GM03348 (cell line): ENCODE measurements at places on chromosomes 6 and 20.

GRCh38 chr20:2703716-2704475 is 11.3 kb downstream of the EBF4 start:
- no peak for DNase-seq

GRCh38 chr6:108914235-108915022 is 66.2 kb downstream of the ARMC2 start:
- DNase-seq = no peak

DNA sequence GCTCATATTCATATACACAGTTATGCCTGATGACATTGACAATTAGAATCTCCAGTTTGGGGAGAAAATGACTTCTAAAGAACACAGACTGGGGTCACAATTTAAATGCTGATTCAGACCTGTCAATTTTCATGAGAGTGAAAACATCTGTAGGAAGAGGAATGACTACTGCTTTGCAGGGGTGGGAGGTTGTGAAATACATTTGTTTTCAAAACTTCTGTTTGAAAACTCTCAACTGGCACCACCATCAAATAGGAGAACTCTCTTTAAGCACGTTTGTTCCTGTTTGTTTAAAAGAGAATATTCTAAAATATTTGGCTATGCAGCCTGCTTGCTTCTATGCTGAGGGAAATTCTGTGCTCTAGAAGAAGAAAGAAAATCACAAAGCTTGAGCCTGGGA is 50.8 kb upstream of the ADGRF5 start:
- no peak for DNase-seq

DNA sequence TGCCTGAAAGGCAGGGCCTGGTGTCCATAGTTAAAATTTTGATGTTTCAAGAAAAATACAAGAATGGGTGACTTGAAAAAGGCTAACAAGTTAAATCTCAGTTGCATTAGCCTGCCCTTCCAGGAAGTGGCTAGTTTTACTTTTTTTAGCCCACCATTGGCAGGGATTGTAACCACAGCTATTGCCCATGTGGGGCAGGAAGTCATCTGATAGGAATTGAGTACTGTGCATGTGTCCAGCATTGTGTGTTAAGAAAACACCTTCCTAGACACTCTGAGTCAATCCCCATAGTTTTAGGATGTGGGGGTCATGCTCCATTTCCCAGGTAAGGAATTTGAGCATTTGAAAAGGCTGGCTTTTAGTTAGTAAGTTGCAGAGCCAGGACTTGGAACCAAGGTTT is 26.9 kb downstream of the LYRM2 start:
- DNase-seq = peak; percentile 36

GRCh38 chr6:129621252-129621651 is 88.7 kb downstream of the ARHGAP18 start:
- DNase-seq = no peak

GRCh38 chr6:68343901-68344300 is 291.2 kb upstream of the ADGRB3 start:
- DNase-seq = no peak

DNA sequence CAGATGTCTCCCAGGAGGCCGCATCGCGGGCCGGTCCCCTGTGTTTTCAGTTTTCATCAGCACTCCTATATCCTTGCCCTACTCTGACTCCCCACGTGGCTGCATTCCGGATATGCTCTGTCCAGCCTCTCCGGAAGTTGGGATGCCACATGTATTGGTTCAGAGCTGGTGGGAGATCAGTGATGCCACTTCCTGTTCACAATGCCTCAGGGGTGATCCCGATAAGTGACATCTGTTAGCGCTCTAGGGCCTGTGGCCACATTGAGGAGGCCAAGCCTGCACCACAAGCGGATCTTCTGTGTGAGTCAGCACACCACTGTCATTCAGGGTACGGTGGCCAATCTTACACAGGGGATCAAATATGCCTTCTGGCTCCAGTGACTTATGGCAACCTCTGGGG is 57.8 kb downstream of the PPP1R3G start:
- no peak for DNase-seq

- no peak for DNase-seq
These were observed 72.6 kb downstream of the HIVEP2 start for GRCh38 chr6:142872376-142872775.

- no peak for DNase-seq
These were observed 23.6 kb downstream of the IL17A start for GRCh38 chr6:52209770-52210169.

- peak; percentile 82 for DNase-seq
These were observed 67.9 kb downstream of the NCOA7 start for GRCh38 chr6:125858427-125859320.

DNA sequence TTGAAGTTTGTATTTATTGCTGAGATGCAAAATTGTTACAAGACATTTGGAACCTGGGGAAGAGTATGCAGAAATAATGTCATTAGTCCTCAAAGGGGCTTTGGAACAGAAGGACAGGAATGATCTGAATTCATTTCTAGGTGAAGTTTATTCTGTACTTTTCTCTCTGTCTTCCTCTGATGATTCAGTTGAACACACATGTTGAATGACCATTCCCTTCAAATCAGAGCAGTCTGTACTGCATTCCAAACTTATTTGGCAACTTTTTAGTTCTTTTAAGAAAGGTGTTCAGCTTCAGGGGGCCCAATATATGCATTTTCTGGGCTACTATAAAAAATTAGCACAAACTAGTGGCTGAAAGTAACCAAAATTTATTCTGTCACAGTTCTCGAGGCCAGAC is 213.9 kb upstream of the LAMP5 start:
- no peak for DNase-seq

- peak; percentile 5 for DNase-seq
These were observed 374.1 kb upstream of the MANEA start for GRCh38 chr6:95203153-95203754.

DNA sequence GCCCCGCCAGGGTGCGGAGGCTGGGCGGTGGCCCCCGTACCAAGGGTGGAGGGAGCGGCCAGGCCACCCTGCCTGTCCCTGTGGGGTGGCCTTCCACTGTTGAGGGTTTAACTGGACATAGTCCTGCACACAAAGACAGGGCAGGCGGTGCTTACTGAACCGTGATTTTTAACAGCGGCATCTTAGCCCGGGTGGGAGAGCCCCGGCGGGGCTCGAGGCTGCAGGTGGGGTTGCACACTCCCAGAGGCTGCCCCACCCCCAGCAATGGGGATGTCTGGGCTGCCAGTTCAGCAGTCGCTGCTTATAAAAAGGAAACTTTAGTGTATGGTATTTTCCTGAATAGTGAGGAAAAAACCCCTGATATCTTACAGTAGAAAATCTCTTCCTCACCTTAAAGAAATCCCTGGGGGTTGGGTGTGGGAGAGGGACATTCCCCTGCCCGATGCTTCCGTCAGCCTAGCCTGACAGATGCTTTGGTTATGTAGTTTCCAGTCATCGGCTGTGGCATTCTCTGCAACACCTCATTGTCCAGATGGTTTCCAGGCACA is 79.4 kb downstream of the IRF4 start:
- DNase-seq = no peak

GRCh38 chr6:151088599-151088935 is 151.2 kb upstream of the AKAP12 start:
- no peak for DNase-seq

- no peak for DNase-seq
These were observed 6.2 kb downstream of the RALGAPA2 start for GRCh38 chr20:20706285-20706684.

DNA sequence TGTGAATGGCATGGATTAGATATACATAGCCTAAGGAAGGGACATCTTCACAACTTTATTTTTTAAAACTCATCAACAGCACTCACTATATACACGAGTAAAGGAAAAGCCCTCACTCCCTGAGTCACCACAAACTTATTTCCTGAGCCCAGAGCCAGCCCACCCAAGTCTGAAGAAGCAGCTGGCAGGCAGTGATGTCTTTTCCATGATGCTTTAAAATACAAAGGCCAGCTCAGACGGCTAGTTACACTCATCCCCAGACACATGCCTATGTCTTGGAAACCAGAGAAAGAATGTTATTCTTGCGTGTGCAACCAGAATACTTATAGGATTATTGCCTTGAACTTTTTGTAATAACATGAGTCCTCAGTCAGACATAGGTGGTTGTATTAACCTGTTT is 114.4 kb downstream of the ADGRG6 start:
- DNase-seq = peak; percentile 74

- no peak for DNase-seq
These were observed 19.7 kb upstream of the SCRT2 start for GRCh38 chr20:695165-695866.

- no peak for DNase-seq
These were observed 730.4 kb downstream of the KIF16B start for GRCh38 chr20:15842872-15843271.

DNA sequence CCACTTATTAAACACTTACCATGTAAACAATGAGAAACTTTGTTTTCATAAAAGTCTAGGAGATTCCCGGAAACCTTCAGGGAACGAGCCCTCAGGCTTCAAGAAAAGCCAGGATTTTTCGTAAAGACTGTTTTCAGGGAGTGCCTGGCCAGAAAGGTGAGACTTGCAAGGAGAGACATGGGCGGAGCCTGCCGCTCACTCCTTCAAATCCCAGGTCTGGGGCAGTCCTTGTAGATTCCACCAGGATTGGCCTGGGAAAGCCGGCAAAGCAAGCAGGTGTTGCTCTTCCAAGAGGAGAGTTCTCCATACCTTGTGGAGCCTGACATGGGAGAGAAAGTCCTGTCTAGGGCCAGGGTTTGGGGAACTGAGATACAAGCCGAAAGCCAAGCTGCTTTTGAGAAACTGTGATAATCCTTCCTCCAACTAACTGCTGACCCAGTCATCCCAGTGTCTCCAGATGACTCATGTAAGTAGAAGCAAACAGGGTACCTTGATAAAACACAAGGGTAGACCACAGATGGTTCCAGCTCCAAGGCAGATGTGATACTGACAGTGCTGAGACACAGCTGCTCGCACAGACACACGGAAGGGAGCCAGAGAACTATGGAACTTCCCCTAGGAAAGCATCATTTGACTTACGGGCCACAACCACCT is 69.4 kb upstream of the NAA20 start:
- no peak for DNase-seq

DNA sequence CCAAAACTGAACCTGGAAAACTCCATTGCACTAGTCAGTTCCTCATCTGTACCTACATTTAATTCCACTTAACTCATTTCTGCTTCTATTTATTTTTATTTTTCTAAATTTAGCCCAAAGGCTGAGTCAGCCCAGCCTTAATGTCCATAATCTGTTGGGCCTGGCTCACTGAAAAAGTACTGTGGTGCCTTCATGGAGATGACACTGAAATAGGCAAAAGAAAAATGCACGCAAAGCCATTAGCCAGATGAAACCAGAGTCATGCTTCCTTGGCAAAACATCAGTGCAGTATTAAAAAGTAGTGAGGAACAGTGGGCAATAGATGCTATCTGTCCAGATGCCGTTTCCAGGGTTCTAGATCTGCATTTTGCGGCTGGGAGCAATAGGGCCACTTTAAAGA is 14.7 kb upstream of the PLCB4 start:
- peak; percentile 29 for DNase-seq

DNA sequence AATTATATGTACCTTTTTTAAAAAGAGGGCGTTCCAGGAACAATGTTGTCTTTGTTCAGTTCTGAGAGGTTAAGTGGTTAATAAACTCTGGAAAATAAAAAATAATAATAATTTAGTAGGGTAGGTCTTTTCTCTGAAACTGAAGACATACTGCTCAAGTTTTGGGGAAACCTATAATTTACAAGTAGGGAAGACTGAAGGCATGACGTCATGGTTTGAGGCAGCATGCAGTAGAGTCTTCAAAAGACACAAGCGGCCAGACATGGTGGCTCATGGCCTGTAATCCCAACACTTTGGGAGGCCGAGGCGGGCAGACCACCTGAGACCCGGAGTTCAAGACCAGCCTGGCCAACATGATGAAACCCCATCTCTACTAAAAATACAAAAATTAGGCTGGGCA is 14.0 kb downstream of the STAU1 start:
- no peak for DNase-seq

DNA sequence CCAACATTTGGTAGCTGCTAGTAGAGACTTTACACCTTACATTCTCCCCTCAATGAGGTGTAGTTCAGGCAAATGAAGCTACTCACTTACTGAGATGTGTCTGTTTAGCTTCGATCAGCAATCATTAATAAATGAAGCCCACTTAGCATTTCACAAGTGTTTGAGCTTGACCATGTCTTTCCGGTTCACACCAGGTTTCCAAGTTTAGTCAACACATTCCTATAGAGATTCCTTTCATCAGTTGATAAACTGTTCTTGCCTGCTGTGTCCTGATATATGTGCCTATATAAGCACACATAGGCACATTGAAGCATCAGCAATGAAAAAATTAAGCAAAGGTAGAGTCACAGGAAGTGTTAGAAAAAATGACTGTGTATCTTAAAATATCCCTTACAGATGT is 150.0 kb downstream of the BTBD3 start:
- DNase-seq = no peak

DNA sequence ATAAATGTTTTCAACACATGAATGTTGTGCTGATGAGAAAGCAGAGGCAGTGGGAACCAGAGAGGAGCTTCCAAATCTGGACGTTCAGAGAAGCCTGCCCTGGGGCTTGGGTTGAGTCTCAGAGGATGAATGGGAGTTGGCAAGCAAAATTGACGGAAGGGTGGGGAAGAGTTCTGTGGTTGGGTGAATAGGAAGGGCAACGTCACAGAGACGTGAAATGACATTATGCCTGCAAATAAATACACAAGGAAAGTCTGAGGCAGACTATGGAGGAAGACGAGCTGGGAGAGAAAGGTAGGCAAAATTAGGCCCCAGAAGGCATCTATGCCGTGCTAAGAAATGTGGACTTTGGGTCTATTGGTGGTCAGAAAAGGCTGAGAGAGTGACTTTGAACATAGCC is 25.2 kb upstream of the SGK1 start:
- no peak for DNase-seq

DNA sequence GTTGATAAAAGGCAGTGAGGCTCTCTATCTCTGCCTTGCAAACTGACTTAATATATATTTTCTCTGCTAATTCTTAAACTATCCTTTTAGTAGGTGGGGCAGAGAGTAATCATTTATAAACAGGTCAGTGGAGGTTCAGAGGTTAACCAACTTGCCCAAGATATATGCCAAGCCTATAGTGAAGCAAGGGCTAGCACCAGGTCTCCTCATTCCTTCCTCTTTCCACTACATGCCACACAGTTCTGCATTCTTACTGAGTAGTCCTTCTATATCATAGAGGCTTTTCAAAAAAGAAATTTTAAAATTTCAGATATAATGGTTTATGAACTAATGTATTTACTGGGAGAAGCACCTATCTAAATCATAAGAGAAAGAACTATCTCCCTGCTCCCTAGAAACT is 8.5 kb downstream of the ARG1 start:
- no peak for DNase-seq
